ENCODE measurements at places on chromosomes 5 and 9.

- DNase-seq = no peak
Measured at GRCh38 chr9:118618849-118619248, 750.4 kb downstream of the BRINP1 start.

DNA sequence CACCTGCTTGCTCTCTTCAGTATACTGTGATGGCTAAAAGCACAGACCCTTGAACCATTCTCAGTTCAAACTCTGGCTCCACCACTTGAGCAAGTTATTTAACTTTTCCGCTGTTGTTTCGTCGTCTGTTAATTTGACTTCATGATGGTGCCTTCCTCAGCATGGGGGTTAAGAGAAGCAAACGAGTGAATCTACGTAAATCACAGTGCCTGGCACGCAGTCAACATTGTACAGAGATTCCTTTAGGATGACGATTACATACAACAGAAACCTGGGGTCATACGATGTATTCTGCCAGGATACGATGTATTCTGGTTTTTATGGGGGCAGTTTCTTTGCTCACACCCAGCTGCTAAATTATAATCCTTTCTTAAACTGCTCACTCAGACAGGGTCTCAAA is 515.6 kb downstream of the CCDC171 start:
- no peak for DNase-seq

GRCh38 chr9:95764533-95765319 is 110.8 kb upstream of the ERCC6L2 start:
- no peak for DNase-seq

GRCh38 chr5:158212917-158213316 is 354.0 kb upstream of the CLINT1 start:
- DNase-seq = no peak

DNA sequence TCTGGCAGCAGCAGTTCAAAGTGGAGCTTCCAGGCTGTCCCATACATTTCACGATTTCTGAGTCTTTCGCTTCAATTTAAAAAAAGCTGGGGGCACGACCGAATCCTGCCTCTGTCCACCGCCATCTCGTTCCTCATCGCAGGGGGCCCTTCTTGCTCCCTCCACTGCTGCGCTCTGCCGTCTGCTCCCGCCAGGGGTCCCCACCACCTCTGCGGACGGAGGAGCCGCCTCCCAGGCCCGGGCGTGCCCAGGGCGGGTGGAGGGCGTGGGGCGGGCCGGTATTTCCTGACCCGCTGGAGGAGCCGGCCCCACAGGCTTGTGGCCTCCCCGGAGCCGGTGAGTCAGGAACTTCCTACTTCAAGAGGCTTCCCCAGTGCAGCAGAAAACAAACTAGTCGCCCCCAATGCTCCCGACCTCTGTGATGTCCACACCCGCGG is 50.4 kb downstream of the USP20 start:
- DNase-seq = peak; percentile 95

DNA sequence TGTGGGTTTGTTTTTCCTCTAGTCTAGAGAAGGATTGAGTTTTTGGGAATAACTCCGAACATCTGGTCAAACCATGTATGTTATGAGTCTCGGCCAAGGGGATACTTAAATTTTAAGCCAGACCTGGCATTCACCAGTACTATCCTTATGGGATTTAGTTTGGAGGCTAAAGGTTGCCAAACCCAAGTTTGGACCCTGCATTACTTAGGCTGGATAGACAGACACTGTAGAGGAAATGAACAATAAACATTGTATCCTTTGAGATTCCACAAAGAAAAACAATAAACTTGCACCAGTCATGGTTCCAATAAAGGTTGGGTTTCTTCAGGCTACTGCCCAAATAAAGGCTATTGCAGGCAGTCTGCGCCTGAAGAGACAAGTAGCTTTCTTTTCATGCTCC is 296.7 kb upstream of the MEF2C start:
- no peak for DNase-seq

DNA sequence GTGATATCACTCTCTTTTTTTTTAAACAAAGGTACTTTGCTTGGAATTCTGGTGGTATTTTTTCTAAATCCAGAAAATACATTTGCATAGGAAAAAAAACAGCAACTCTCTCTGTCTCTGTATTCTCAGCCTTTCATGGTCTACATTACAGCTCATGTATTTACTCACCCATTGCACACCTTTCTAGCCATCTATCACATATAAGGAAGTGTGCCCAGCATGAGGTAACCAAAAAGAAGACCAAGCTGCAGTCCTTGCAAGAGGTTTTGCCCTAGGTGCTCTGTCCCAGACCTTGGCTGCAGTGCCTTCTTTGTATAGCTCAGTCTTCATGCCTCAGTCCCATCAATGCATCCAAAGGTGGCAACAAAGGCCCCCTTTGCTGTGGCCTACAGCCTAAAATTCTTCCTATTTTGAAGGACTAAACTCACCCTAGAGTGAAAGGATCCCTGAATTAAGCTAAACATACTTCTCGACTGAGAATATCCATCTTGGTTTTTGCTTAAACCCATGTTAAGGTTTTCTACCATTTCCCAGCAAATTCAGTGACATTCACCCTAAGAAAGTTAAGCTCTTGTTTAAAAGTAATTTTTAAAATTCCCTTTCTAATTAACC is 446.4 kb downstream of the KIF4B start:
- DNase-seq = no peak

GRCh38 chr9:9846557-9846956 is 766.2 kb downstream of the PTPRD start:
- DNase-seq = no peak

DNA sequence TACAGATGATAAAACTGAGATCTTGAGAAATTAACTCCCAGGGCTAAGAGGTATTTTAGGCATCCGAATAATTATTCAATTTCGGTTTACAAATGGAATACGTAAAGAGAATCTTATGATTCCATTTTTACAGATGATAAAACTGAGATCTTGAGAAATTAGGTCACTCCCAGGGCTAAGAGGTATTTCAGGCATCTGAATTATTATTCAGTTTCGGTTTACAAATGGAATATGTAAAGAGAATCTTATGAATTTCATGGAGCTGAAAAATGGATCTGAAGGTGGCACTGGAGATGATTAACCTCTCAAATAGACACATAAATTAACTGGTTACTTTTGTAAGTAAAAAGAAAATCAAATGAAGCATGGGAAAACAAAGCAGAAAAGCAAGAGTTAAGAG is 44.2 kb downstream of the FGF1 start:
- DNase-seq = no peak

DNA sequence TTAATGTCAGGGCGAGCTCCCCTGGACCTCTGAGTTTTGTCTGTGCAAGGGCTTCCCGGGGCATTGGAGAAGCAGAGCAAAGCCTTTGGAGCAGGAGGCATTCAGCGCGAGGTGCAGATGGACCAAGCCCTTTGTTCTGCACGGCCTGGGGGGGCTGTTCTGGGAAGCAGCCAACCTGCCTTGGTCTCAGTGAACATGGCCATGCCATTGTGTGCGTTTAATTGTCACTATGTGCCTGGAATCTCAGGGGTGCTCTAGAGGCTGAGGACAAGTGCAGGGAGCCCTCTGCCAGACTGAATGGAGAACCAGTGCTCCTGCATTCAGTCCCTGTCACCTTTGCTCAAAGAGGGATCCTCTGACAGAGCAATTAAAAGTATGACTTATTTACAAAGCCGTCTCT is 329.4 kb downstream of the IRX1 start:
- no peak for DNase-seq

DNA sequence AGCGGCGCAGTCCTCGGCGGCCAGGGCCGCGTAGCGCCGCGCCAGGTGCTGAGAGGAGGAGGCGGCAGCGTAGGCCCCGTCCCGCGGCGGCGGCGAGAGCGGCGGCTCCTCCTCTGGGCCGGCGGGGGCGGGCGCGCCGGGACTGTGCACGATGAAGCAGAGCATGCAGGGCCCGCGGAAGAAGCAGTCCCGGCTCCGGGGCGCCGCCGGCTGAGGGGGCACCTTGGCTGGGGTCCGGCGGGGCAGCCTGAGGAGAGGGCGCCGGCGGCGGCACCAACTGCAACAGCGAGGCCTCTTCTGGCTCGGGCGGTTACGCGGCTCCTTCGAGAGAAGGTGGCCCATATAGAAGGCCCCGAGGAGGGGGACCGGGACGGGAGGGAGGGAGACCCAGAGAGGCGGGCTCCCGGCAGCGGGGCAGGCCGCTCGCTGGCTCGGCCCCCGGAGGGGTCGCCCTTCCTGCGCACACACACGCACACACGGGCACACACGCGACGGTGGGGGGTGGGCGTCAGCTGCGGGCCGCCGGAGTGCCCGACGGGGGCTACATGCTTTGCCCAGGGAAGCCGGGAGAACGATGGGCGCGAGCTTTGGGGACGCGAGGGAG is 446 bp downstream of the FBXL17 start:
- peak; percentile 92 for DNase-seq

DNA sequence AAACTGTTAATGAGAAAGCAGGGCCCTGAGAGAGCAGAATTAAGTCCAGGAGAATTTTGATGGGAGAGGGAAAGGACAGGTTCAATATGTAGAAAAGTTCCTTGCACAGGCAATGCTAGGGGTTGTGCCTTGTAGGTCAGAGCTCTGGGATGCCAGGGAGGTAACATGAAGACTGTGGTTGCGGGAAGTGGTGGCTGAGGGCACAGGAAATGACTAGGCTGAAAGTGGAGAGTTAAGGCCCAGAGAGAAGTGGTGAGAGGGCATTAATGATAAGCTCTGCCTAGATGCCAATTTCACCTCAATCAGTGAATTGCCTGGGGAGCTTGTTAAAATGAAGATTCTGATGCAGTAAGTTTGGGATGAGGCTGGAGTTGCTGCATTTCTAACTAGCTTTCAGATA is 31.5 kb upstream of the PPP3R2 start:
- DNase-seq = no peak

DNA sequence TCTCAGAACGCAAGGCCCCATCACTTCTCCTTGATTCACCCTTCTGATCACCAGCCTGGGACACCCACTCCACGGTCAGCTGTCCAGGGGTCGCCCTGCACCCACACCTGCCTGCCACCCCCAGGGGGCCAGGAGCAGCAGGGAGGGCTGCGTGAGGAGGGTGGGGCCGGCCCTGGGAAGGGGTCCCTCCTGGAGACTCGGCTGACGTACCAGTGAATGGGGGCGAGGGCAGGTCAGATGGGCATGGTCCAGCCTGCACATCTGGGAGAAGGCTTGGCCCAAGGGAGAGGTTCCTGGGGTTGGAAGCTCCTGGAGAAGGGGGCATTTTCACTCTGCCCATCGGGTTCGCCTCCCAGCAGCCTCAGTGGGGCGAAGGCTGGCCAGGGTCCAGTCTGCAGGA is 21.8 kb upstream of the SARDH start:
- no peak for DNase-seq

DNA sequence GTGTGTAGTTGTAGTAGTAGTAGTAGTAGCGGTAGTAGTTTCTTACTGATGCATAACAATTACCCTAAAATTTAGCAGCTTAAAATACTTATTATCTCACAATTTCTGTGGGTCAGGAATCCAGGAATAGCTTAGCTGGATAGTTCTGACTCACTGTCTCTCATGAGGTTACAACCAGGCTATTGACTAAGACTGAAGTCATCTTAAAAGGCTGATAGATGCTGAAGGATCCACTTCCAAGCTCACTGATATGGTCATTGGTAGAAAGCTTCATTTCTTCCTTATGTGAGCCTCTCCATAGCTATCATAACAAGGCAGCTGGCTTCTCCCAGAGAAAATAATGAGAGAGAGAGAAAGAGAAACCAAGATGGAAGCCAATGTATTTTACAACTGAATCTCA is 147.5 kb upstream of the FBXL17 start:
- no peak for DNase-seq

- DNase-seq = no peak
Measured at GRCh38 chr9:103700195-103700962, 393.7 kb upstream of the SMC2 start.

DNA sequence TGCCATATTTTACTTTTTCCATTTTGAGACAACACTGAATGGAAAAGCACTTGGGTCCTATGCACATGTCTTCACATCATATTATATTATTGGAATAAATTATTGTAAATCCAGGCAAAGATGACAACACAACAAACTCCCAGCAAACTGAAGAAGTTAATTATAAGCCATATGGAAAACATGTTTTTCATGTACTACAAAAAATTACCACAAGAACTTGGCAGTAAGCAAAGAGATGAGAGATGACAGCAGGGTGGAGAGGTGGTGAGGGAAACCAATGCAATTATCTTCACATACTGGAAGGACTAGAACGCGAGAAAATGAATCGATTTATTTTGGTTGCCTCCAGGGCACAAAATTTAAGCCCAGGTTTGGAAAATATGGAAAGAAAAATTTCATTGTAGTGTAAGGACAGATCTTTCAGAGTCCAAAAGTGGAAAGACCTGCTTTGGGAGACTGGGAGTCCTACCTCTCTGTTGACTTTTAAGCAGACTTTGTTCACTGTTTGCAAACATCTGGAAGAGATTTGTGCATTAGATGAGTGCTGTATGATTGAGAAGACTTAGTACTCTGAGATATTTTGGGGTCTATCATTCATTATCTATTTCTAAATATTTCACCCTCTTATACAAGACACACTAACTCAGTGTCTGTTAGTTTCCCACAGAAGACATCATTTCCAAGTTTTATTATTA is 138.0 kb downstream of the TMEM232 start:
- no peak for DNase-seq

DNA sequence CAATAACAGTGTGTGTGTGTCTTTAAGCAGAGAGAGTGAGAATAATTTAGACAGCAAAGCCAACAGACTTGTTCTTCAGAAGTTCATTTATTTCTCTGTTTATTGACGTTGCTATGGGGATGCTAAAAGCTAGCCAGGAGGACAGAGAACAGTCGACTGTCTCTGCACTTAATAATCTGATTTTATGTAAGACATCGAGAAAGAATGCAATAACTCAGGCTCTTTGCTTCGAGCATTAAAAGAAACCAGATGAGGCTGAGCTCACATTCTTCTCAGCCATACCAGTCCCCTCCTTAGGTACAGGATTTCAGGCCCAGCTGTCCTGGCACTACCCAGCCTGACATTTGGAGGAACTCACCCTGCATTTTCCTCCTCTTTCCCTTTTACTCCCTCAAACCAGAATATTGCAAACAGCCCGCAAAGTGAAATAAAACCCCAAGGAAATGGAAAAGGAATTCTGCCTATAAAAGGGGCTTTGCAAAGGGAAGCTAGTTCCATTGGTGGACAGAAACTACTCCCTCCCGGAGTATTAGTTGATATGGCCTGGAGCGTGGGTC is 44.5 kb upstream of the DPYSL3 start:
- DNase-seq = no peak

GRCh38 chr9:90925581-90926257 is 124.1 kb downstream of the SYK start:
- DNase-seq = no peak

- DNase-seq = no peak
Measured at GRCh38 chr5:64612344-64612961, 77.8 kb upstream of the SHISAL2B start.

GRCh38 chr5:124661317-124662141 is 84.9 kb downstream of the ZNF608 start:
- DNase-seq = no peak

GRCh38 chr5:25713259-25713658 is 1068.5 kb upstream of the CDH10 start:
- DNase-seq = no peak

Data from left ventricle myocardium superior (tissue), 1 donor.